ENCODE measurements at places on chromosomes 5 and 9.

GRCh38 chr5:54040018-54040417 lies 270.4 kb downstream of the ARL15 start:
- DNase-seq: no peak

DNA sequence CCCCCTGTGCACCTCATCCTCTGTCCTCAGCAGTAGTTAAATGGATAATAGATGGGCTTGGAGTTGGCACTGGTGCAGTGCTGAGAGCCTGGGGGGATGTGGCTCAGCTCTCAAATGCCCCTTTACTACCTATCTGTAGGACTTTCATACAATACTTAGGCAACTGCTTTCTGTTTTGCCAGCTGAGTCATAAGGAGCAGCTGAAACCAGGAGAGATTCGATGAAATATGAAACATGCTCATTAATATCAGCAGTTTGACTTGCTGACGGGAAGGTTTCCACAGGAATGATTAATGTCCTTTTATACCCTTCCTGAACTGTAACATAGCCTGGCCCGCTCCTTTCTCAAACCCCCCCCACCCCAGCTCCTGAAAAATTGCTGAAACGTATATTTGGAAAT lies 142.6 kb downstream of the SAXO1 start:
- no peak for DNase-seq

DNA sequence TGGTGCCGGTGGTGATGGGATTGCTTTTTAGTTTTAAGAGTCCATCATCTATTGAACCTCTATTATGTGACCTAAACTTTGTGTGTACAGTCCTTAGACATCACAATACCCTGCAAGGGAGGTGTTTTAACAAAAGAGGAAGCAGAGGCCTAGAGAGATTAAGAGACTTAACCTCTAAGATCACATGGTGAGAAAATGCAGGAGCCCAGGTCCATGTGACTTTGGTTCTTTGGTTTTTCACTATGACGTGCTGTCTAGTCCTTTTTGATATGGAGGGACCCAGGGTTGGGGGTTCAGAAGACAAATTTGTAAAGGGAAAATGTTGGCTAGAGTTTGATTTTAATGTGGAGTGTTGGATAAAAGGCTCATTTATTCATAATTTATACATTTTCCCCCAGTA lies 34.1 kb upstream of the TRMT10B start:
- DNase-seq: peak; percentile 4

DNA sequence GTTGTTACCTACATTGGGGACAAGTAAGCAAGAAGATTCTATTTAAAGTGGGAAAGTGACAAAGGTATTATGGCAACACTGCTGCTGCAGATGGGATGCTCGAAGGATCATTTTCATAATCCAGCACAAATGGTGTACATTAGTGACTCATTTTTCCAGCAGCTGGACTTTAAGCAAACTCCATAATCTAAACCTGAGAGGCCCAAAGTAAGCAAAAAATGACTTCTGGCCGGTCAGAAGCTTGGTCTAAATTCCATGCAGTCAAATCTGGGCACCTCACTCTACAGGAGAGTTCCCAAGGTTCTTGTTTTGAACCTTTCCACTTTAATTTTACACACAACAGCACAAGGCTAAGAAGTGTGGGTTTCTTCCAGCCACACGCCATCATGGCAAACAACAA lies 43.6 kb upstream of the TRAF1 start:
- no peak for DNase-seq

- no peak for DNase-seq
These were observed 36.0 kb downstream of the RCL1 start for GRCh38 chr9:4828761-4829160.

GRCh38 chr5:111973961-111974360 lies 217.0 kb upstream of the NREP start:
- DNase-seq: no peak

- DNase-seq: no peak
These were observed 21.8 kb downstream of the TNIP1 start for GRCh38 chr5:151058891-151059489.

DNA sequence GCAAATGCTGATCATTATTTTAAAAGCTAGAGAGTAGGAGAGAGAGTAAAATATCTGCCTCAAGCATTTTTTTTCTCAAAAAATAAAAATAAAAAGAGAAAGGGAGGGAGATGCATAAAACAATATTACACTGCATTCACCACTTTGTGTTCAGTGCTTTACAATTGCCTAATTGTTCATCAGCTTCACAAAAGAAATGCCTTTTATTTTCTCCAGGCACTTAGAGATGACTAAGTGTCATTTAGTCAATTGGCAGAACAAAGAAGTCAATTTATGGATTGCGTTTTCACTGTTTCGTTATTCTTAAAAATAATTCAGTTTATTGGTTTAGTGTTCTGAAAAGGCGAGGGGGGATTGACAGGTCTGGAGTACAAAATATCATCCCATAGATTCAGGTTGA lies 232.5 kb upstream of the CCNH start:
- no peak for DNase-seq

DNA sequence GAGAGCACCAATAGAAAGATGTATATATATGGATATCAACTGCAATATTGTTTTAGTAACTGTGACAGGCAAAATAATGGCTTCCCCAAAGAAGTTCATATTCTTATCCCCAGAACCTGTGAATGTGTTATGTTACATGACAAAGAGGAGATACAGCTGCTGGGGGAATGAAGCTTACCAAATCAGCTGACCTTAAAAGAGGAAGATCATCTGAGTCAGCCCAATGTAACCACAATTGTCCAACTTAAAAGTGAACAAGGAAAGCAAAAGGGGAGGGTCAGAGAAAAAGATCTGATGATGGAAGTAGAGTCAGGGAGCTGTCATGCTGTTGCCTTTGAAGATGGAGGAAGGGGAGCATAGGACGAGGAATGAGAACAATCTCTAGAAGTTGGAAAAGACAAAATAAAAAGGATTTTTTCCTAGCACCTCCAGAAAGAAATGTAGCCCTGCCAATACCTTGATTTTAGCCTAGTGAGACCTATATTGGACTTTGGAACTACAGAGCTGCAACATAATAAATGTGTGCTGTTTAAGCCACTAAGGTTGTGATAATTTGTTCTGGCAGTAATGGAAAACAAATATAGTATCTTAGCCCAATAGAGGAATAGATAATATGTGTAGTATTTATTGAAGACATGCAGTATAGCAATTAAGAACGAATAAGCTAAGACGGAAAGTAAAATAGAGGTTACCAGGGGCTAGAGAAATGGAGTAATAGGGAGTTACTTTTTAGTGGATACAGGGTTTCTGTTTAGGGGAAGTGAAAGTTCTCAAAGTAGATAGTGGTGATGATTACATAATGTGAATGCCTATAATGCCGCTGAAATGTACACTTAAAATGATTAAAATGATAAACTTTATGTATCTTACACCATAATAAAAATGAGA lies 115.9 kb downstream of the PIK3R1 start:
- DNase-seq: no peak

DNA sequence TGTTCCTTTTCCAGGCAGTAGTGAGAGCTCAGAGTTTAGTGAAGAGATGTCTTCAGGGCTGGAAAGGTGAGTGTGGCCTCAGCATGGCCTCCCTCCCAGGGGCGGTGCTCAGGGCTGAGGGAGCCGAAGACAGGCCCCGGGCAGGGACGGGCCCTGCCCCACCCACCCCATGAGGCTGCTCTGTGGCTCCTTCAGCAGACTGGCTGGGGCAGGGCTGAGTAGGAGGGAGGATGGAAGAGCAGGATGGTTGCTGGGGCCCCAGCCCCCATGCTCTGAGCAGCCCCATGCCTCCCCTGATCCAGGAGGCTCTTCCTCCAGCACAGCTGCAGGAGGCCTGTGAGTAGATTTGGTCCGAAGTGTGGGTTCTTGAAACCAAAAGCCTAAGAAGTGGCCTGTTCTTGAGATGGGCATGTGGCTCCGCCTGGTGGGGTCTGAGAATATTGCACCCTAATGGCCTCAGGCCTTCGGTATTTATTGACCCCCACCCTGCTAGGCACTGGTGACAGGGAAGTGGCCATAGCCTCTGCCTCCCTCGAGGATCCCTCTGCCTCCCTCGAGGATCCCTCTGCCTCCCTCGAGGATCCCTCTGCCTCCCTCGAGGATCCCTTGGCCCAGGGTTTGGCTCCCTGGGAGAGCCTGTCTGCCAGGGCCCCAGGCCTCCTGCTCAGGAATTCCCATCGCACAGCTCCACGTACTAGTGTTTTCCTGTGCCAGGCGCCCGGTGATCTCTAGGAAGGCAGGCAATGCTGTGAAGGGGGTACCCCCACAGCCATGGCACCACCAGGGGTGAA lies 65.4 kb upstream of the GARNL3 start:
- peak; percentile 42 for DNase-seq

DNA sequence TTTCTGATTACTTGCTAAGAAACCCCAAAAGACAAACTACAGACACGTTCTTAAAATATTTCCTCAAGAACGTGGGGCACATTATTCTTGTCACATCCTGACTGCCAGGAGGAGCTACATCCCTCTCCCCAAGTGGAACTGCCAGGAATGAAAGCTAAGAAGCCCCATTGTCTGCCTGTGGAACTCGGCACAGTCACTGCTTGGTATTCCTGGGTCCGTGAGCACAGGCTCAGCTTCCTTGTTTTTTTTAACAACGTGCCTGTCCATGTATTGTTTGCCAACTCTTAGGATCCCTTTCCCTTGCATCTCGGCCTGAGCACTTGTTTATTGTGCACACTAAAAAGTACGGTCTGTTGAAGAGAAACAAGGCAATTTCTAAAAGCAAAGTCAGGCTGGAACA lies 47.0 kb upstream of the SELENOP start:
- no peak for DNase-seq

DNA sequence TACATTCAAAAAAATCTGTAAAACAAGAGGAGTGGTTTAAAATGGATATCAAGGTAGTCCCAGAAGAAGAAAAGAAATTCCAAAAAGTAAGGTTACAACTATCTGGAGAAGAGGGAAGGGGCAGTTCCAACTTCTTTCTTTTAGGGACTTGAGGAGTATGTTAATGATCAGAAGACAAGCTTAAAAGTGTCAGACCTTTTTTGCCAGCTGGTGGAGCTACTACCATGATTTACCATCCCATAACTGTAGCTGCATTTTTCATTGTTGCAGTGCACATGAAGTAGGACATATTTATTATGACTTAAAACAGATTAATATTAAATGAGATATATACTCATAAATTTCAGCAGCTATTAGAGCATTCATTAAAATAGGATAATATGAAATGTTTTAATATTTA lies 158.5 kb upstream of the RGS7BP start:
- no peak for DNase-seq
